Muscle of back (tissue), 13 donors: ENCODE measurements at places on chromosomes 5 and 9. TPM values are rescaled to one million over a fixed set of nuclear protein-coding genes. Genes with fewer than 3 reads are reported as not detected.
A peak's percentile ranks its signal among the peaks of the same experiment; 100 is the strongest.

DNA sequence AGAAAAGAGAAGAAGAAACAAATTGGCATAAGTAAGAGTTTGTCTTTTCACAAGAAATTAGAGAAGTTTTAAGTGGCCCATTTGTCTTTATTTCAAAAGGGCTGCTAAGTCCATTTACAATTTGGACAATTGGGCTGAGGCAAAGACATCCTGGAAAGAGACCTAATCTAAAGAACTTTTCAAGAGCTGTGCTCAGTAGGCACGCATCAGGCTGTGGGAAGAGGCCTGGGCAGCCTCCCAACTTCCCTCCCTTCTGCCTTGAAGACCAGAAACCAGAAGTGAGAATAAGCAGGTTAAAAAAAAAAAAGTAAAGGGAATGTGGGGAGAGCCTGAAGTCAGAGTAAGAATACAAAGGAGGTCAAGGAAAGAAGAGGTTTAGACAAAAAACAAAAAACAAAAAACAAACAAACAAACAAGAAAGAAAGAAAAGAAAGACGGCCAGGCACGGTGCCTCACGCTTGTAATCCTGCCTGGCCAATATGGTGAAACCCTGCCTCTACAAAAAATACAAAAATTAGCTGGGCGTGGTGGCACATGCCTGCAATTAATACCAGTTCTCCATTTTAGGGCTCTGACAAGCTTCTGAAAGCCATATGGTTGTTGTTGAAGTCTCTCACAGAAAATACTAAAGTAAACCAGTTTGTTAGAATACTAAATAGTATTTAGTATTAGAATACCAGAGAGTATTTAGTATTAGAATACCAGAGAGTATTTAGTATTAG lies 48.0 kb upstream of the CEP78 start:
- DNase-seq: no peak

The HBEGF gene
- polyA plus RNA-seq: 14.4 TPM

GRCh38 chr9:372128-372527 lies 157.5 kb downstream of the DOCK8 start:
- DNase-seq: peak; percentile 75

The ZNF366 gene
- 2.1 TPM for polyA plus RNA-seq

The EDIL3 gene
- polyA plus RNA-seq: 11.4 TPM

- no peak for DNase-seq
Measured at GRCh38 chr9:81716409-81716808, 27.1 kb upstream of the TLE1 start.

The MAT2B gene
- polyA plus RNA-seq: 56.5 TPM

DNA sequence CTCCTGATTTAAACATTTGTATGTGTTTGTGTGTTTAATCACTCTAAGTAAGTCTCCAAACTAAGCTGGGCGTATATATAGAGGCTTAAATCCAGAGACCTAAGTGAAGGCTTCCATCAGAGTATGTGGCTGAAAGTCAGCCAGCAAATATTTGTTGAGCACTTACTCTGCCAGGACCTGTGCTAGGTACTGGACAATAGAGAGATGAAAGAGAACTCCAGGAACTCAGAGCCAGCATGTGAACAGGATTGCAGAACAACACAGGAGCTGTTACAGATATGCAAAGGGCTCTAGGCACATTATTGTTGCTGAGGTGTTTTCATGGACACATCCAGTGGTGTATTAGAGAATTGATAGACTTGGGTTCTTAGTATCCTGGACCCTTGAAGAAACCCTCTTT lies 4.7 kb upstream of the BNIP1 start:
- DNase-seq: no peak

DNA sequence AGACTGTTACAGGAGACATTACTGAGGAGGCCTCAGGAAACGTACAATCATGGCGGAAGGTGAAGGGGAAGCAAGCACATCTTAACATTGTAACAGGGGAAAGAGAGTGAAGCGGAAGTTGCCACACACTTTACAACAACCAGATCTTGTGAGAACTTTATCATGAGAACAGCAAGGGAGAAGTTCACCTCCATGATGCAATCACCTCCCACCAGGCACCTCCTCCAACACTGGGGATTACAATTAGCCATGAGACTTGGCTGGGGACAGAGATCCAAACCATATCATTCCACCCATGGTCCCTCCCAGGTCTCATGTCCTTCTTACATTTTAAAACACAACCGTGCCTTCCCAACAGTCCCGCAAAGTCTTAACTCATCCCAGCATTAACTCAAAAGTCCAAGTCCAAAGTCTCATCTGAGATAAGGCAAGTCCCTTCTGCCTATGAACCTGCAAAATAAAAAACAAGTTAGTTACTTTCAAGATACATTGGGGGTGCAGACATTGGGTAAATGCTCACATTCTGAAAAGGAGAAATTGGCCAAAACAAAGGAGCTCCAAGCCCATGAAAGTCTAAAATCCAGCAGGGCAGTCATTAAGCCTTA lies 138.3 kb downstream of the TMEM161B start:
- DNase-seq: no peak

DNA sequence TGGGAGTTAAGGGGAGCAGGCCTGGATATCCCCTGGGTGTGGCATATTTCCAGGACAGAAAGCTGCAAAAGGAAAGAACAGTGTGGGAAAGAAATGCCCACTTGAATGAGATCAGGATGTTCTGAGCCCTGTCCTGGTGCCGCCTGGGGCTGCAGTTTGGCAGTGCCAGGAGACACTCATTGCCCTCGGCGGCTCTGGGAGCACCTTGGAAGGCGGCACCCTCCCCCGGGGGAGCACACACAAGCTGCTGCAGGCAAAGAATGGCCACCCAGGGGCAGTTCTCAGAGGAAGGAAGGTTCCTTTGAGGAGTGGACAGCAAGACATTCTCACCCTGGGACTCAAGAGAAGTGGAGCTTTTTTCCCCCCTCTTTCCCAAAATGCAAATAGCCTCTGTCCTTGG lies 305.3 kb downstream of the NTRK2 start:
- no peak for DNase-seq

The FOXD4L3 gene
- 0.46 TPM for polyA plus RNA-seq

- DNase-seq: no peak
Measured at GRCh38 chr5:98599016-98599415, 174.4 kb upstream of the RGMB start.

GRCh38 chr9:28413471-28413870 lies 840.2 kb upstream of the C9orf72 start:
- no peak for DNase-seq

DNA sequence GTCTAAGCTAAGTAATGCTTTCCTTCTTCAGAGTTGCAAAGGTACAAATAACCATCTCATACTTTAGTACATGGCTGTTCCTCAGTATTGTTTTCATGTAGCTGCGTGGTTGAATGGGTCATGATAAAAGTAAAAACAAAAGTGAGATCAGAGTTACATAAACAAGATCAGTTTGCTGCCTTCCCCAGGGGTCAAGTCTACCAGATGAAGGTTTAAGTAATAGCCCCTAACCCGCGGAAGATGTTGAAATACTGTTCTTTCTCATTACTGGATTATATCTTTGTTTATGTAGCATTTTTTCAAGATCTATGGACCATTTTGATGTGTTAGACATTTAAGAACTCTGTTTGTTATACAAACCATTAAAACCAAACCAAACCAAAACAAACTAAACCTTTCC lies 34.1 kb upstream of the ARRDC3 start:
- DNase-seq: no peak

The GAS1 gene
- 118 TPM for polyA plus RNA-seq

GRCh38 chr5:149719666-149720065 lies 10.4 kb upstream of the PPARGC1B start:
- no peak for DNase-seq

DNA sequence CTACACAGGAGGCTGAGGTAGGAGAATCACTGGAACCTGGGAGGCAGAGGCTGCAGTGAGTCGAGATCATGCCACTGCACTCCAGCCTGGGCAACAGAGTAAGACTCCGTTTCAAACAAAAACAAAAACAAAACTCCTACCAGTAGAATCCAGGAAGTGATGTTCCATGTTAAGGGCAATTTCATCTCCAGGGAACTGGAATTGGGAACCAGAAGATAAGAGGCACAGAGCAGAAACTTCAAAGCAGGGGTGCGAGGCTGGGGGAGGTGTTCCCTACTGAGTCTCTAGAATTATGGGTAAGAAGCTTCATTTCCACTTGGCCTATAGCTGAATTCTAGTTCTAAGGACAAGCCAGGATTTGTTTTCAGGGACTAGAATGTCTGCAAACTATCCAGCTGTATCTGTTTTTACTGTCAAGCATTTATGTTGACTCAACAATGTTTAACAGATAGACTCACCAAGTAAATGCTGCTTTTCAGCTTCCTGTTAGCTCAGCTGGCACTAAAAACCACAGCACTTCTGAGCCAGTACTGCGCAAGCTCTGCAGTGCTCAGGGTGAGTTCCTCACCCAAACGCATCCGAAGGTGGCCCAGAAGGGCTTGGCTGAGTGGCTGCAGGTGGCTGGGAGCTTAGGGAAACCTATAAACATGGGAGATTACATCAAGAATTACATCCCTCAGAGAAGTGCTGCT lies 320.1 kb downstream of the MTRR start:
- DNase-seq: peak; percentile 22

The COL5A1 gene
- 438 TPM for polyA plus RNA-seq

The C7 gene
- polyA plus RNA-seq: 2.7 TPM

The ADAMTS2 gene
- polyA plus RNA-seq: 49.6 TPM

DNA sequence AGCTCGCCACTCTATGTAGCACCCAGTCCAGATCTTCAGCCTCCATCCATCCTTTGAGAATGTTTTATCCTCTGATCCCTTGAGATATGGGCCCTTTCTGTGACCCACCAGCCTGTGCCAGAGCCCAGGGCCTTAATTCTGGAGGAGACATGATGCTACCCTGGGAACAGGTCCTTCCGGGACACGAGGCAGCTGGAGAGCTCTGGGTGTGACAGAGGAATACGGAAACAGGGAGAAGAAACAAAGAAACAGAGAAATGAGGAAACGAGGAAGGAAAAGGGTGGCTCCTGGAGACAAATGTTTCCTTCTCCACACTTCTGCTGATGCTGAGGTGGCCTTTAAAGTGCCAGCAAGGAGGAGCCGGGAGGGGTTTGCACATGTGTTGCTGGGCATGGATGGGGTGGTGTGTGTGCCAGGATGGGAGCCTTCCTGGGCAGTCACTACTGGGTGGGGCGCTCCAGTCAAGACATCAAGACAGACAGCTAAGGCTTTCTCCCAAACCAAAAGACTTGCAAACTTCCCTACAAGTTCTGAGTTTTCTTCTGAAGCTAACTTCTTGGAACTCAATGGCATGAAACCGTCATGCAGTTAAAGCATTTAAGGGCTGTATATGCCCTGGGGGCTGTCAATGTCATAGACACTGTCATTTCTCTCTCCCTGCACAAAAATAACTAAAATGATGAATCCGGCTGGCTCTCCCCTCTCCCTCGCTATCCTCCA lies 22.8 kb upstream of the MARCHF6 start:
- DNase-seq: no peak

DNA sequence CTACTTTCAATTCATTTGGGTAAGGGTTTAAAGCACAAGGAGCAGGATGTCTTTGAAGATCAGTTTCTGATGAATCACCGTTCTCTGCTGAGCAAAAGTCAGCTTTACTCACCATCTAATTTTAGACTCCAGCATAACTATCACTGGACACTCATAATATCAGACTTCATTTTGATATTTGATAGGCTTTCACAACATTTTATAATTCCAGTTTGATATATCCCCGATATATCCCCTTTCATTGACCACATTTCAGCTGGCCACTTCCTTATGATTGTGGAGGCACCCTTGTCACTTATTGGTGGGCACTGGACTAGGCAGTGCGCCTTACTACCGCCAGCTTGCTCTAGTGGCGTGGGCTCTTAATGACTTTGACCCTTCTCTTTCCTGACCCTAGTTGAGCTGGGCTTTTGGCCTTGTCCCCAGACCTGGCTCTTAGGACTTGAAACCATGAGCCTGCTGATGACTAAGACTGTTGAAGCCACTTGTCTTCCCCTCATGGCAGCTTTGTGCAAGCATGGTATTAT lies 46.8 kb downstream of the CYSTM1 start:
- no peak for DNase-seq

DNA sequence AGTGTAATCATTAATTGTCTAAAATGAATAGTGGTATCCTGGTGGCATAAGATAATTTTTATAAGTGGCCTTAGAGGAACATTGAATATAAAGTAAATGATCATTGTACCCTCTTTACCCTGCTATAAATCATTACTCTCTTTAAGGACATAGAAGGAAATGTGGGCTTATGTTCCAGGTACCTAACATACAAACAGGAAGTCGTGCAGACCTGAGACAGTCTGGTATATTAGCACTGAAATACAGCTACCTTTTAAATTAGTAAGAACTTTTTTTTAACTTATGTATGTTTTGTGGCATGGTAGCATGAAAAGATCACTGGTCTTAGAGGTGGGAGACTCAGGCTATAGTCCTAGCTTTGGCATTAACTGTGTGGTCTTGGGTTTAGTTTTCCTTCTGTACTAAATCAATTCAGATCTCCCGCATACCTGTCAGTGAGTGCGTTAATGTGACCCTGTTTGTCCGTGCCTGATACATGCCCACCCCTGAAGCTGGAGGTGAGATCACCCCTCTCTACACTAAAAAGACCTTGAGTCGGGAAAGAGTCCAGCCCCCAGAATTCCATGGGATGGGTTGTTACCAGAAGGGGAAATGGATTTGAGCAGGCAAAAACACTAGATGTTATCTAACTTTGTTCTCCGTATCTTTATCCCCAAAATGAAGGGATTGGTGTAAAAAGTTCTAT lies 59.4 kb upstream of the ERBIN start:
- no peak for DNase-seq

DNA sequence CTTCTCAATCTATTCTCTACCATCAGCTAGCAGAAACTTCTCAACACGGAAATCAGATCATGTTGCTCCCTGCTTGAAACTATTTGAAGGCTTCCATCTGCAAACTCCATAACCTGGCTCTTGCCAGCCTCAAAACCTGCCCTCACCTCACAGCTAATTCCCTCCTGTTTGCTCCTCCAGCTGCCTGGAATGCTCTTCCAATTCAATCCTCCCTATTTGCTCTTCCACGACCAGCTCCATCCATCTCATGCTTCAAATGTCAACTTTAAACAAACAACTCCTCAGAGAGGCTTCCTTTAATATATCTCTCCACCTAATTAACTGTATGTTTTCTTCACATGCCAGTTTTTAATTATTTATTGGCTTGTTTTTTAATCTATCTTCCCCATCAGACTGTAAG lies 1.5 kb downstream of the PLAA start:
- DNase-seq: no peak

GRCh38 chr9:13078164-13078563 lies 201.3 kb downstream of the MPDZ start:
- no peak for DNase-seq

The HMMR gene
- polyA plus RNA-seq: 8.9 TPM

DNA sequence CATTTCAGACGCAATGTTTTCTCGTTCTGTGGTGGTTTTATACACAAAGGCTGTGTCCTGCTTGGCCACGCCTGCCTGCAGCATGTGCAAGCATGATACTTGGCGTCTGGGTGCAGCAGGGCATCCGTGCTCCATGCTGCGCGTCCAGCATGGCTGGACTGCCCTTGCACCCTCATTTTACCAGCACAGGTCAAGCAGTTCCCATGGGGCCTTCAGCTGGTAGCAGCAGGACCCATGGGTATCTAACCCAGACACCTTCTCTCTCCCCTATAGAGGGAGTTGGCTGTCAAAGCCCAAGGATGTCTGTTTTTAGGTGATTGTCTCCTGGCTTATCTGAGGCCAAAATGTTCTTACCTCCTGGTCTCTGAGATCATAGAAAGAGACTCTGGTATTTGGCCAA lies 158.3 kb upstream of the PITX1 start:
- no peak for DNase-seq

- DNase-seq: peak; percentile 84
Measured at GRCh38 chr5:124735169-124735858, 11.1 kb downstream of the ZNF608 start.

The PDGFRB gene
- 138 TPM for polyA plus RNA-seq

The OR1N1 gene
- polyA plus RNA-seq: not detected

The AQP3 gene
- 5.1 TPM for polyA plus RNA-seq

The PDLIM4 gene
- polyA plus RNA-seq: 47.2 TPM
